RPMI7951 (cell line): ENCODE measurements at places on chromosomes 2 and 18.

DNA sequence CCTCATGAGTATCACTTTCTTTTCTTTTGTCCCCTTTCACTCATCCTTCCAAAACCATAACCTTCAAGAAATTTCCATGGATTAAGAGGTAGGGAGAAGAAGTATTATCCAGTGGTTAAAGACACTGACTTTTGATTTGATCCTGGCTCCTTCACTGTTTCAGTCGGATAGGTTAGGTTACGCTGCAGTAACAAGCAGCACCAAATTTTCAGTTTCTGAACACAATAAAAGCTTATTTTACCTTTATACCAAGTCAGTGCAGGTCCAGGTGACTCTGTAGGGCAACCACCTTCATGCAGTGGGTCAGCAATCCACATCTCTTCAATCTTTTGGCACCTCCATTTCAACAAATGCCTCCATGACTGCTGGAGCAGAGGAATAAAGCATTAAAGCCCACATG is 15.0 kb upstream of the MARCHF4 start:
- DNase-seq: no peak

DNA sequence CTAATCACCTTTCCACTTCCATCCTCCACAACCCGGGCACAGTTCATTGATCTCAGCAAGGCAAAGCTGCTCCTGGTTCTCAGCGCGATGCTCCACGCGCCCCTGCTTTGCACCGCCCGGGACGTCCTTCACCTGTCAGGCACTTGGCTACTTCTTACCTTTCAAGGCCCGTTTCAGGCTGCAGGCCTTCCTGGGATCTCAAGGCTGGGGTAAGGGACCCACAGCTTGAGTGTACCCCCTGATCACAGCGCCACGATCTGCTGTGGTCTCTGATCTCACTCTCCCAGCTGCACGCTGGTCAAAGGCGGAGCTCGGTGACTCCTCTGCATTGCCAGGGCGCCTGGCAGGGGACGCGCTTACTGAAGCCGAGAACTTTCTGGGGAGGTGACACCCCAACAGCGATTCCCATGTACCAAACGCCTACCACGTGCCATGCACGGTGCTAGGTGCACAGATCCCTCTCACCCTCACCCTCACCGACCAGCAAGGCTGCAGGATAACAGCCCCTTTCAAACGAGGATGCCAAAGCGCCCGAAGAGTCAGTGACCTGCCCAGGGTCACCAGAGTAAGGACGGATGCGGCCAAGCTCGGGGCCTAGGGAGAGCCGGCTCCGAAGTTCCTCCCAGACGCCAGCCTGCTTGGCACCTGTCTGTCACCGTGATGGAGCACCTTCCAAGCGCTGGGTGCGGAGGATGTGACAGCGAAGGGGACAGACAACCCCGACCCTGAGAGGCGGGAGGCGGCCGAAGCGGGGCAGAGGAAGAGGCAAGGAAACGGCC is 818 bp downstream of the ITGB1BP1 start:
- DNase-seq: peak; percentile 52

DNA sequence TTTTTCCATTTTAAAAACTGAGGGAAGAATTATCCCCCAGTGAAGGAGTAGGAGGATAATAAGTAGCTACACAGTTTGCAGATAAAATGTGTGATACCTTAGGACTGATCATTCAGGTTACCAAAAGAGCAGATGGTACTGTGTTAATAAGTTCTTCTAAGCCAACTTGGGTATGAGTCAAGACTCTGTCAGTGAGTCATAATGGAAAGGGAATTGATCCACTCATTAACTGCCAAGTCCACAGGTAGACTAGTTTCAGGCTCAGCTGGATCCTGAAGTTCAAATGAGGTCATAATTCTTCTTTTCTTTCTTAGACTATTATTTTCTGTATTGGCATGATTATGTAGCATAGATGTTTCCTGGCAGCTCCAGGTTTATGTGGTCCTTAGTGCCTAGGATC is 142.4 kb upstream of the ALPP start:
- DNase-seq: peak; percentile 18

GRCh38 chr2:97998431-97999005 is 2.8 kb upstream of the TMEM131 start:
- no peak for DNase-seq

GRCh38 chr2:127641846-127642507 is 4.0 kb upstream of the GPR17 start:
- DNase-seq: no peak

GRCh38 chr2:189344043-189344442 is 97.2 kb upstream of the WDR75 start:
- DNase-seq: no peak

- DNase-seq: peak; percentile 74
These were observed 296.1 kb downstream of the RND3 start for GRCh38 chr2:150191349-150191748.

- no peak for DNase-seq
These were observed 1.2 kb downstream of the FN1 start for GRCh38 chr2:215434447-215435279.

- DNase-seq: peak; percentile 61
These were observed 44.5 kb downstream of the EML6 start for GRCh38 chr2:54767921-54768320.

GRCh38 chr2:47486841-47487497 is 84.0 kb downstream of the MSH2 start:
- no peak for DNase-seq

GRCh38 chr2:240377366-240377765 is 58.1 kb upstream of the GPC1 start:
- DNase-seq: no peak

DNA sequence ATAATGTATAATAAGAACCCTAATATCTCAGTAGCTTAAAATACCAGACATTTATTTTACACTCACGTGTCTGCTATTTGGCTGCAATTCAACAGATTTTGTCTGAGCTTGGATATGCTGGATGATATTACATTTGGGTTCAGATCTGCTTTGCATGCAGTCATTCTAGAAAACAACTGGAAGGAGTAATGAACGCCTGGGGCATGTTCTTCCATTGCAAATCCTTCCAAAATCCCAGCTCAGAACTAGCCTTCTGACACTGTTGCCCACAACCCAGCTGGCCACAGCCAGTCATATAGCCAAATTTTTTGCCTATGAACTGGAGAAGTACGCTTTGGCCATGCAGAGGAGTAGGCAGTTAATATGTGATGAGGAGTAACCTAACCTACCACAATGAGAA is 597.8 kb upstream of the VRK2 start:
- DNase-seq: no peak

- no peak for DNase-seq
These were observed 48.4 kb upstream of the IGFBP5 start for GRCh38 chr2:216743781-216744180.

GRCh38 chr2:31196622-31197021 is 20.7 kb downstream of the CAPN14 start:
- DNase-seq: no peak

DNA sequence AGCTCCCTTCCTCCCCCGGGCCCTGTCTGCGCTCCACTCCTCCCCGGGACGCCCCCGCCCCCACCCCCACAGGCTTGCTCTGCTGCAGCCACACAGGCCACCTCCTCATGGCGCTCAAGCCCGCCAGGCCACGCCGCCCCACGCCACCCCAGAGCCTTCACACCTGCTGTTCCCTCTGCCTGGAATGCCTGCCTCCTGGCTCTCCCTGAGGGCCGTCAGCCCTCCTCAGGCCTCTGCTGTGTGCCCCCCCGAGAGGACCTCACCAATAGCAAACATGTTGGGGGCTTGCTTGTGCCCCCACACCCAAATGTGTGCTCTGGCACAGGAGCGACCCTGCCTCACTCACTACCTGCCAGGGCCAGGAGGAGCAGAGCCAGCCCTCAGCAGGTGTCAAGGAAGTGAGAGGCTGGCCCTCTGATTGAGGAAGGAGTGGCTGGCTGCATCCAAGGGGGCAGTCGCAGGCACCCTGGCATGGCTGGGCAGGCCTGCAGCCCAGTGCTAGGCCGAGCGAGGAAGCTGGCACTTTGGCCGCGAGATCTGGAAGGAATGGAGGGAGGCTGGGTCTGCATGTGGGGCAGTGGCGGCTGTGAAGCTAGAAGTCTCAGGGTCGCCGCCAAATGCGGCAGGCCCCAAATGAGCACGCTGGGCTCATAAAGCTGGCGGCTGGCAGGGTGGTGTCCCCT is 86.5 kb downstream of the INHBB start:
- no peak for DNase-seq

- DNase-seq: no peak
These were observed 25.2 kb downstream of the TRABD2A start for GRCh38 chr2:84855731-84856130.

- no peak for DNase-seq
These were observed 5.1 kb downstream of the SERPINE2 start for GRCh38 chr2:224034017-224034416.

DNA sequence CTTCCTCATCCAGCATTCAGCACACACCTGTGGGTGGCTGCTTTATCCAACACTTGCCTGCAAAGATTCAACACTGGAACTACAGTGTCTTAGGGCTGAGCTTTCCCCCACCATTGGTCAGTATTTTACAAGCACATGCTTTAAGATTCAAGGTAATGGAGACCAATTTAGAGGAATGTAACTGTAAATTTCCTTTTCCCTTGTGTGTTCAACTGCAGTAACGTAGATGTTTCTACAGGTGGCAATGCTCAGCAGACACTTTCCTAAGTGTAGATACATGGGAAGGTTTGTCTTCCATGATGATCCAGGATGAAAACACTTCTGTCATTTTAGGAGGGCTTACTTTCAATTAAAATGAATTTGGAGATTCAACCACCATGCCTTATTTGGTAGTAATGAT is 143.6 kb upstream of the PXDN start:
- peak; percentile 29 for DNase-seq

- DNase-seq: no peak
These were observed 151.0 kb upstream of the DNMT3A start for GRCh38 chr2:25492726-25493125.

- no peak for DNase-seq
These were observed 33.6 kb upstream of the ACAA2 start for GRCh38 chr18:49846718-49847470.

GRCh38 chr2:138726681-138727080 is 53.5 kb downstream of the NXPH2 start:
- DNase-seq: no peak

DNA sequence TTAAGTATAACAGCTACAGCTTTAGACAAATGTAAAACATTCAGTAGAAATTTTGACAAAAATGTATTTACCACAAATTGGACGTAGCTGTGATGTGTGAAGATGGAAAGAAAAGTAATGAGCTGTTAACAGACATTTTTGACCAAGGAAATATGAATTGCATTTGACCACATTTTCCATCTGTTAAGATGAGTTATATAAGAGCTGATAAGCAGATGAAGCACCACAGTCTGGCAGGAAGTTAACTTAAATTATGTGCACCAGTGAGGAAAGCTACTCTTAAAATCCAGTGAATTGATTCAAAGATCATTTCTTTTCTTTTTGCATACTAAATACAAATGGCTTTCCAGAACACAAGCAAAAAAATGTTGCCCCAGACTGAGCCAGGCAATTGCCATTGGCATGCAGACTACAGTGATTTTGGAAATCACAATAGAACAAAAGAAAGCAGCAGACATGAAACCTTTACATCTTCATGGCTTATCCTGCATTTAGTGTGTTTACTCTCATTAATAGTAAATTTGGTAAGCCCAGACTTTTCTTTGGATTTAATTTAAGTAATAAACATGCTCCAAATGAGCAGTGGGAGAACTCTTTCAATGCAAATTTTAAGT is 493.7 kb downstream of the TMX3 start:
- no peak for DNase-seq

DNA sequence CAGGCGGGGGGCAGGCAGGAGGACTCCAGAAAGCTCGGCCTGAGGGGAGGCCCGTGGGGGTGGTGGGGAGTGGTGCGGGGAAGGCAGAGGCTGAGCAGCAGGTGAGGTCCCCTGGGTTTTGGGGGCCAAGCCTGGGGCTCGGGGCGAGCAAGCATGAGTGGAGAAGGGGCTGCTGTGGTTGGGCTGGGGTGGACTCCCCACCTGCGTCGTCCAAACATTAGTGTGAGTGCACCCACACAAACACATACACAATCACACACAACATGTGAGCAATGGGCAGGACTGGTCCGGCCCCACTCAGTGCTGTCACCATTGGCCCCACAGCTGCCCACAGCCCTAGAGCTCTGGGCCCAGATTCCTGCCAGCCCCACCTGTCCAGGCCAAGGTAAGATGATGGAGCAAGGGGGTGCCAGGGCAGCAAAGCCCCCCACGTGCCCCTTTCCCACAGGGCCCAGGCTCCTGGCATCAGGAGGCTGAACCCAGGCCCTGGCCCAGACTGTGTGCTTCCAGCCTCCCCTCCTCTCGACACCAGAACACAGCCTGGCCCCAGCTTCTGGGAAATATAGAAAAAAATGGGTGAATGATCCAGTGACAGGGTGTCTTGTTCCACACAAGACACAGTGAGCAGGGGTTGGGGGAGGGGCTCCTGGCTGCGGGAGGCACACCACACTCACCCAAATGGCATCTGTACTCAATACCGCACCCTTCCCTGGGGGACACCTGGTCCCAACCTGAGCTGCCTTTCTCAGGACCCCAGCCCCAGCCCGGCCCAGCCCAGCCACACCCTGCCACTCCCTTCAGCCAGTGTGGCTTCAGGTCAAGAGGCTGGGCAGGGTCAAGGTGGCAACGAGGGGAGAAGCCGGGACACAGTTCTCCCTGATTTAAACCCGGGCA is 463 bp upstream of the ALPP start:
- no peak for DNase-seq

GRCh38 chr2:88696611-88697010 is 5.1 kb downstream of the RPIA start:
- DNase-seq: no peak

DNA sequence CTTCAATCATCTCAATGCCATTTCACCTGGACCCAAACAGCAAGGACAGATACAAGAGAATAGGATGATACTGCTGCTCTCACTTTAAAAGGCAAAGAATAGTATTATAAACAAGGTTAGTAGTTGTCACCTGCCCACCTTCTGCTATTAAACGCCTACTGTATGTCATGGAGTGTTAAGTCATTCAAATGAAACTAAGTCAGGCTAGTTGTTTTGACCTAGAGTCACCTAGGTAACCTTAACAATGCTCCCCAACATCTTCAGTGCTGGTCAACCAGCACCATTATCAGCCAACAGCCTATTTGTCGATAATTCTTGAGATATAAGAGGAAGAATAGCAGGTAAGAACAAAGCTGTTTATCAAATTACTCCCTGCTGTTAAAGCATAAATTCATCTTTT is 39.2 kb downstream of the TRIP12 start:
- no peak for DNase-seq

DNA sequence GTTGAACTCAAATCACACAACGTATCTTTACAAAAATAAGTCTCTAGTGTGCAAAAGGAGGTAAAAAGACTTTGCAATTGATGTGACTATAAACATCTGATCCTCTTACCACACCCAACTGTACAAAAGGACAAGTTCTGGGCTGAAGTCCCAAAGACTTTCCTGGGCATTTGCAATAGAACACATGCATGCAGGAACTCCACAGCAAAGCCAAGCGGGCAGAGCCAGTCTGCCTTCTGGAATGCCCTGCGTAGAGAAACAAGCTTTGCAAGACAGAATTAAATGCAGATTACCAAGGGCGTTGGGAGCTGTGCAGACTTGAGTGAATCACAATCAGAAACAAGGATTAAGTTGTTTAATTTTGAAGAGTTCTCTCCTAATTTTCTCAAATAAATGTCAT is 208.4 kb upstream of the ZNF521 start:
- no peak for DNase-seq

- DNase-seq: peak; percentile 47
These were observed 86.4 kb downstream of the EML6 start for GRCh38 chr2:54809819-54810218.
